EL (cell line): ENCODE measurements at places on chromosomes 11 and 22.

DNA sequence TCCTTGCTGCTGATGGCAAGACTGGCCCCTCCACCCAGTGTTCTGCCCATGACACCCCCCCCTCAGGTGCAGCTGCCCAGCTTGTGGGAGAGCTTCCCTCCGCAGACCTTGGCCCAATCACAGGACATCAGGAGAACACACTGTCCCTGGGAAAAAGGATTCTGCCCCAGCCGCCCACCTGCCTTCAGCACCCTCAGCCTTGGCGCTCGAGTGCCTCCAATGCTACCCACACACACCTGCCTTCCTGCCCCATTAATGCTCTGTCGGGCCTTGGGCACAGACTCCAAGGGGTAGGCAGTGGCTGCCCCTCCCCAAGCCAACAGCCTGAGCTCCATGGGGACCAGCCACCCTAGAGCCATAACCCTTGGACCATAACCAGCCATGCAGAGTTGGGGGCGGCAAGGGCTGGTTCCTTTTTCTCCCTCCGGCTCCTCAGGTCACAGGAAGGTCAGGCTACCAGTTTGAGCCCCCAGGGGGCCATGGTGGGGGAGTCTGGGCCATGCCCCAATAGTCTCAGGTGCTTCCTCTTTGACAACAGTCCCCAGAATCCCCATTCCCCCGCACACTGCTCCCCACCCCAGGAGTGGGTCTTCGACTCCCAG is 1.3 kb upstream of the ZNF70 start:
- no peak for DNase-seq

- DNase-seq: no peak
Measured at GRCh38 chr22:46617207-46617985, 2.8 kb upstream of the GRAMD4 start.

DNA sequence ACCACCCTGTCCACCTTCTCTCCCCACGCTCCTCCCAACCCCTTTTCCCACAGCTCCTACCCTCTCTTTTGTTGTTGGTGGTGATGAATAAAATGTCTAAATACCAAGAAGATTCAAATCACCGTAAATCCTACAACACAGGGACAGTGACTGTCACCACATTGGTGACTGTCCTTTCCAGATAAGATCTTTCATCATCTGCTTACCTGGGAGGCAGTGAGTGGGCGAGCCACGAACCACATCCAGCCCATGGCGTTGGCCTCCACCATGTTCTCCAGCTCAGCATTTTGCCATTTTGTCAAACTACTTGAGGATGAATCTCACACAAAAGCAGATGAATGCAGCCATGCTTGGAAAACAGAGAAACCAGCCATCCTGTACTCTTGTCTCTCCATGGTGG is 6.7 kb upstream of the CYTH4 start:
- DNase-seq: no peak

- DNase-seq: no peak
Measured at GRCh38 chr11:134332189-134332631, 422 bp downstream of the GLB1L2 start.

GRCh38 chr11:23846902-23847422 is 649.9 kb upstream of the LUZP2 start:
- no peak for DNase-seq

DNA sequence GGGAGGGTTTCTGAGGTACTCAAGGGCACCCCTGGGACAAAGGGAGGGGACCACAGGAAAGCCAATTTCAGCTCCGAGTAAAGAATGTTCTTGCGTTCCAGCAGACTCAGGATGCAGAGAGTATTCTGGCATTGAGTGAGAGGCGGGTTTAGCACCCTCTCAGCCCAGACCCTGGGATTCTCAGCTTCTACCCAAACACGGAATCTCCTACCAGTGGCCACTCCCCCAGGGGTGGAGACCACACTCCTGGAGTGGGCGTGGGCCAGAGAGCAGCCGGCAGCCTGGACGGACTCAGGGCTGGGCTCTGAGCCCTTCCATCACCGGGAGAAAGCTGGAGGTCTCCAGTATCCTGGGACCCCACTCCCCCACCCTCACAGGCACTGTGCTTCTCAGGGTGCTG is 26.1 kb upstream of the TTLL12 start:
- no peak for DNase-seq

- DNase-seq: peak; percentile 76
Measured at GRCh38 chr11:67351275-67352005, 1.9 kb downstream of the POLD4 start.

DNA sequence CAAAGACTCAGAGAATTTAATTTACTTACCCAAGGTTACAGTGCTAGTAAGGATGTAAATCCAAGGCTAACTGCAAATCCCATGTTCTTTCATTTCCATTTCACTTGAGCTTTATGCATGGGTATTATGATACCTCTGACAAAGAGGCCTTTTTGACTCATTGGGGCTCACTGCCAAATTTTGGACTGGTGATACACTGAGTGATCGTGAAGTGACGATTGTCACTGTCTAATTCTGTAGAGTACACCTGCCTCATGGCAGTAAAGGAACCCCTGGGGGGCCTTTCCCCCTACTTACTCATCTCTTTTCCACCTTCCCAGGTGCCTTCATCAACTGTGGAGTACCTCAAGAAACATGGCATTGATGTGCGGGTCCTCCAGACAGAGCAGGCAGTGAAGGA is 50.9 kb downstream of the AAMDC start:
- DNase-seq: no peak

DNA sequence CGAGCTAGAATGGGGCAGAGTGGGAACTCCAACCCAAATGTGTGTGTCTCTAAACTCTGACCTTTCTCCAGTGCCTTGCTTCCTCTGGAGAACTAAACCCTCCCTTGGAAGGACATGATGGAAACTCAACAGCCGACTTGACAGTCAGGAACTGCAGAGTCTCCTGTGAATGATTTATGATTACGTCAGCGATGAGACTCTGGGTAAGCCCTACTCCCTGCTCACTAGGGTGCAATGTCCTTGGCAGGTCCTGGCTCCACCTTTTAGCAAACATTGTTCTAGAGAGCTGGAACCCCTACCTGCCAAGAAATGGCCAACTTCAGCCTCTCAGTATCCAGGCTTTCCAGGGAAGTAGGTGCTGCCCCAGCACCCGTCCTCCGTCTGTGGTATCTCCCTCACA is 96.1 kb upstream of the CD82 start:
- no peak for DNase-seq

- peak; percentile 18 for DNase-seq
Measured at GRCh38 chr11:111836721-111837120, 34.7 kb downstream of the ALG9 start.

GRCh38 chr11:79227767-79228755 is 212.8 kb downstream of the TENM4 start:
- no peak for DNase-seq

DNA sequence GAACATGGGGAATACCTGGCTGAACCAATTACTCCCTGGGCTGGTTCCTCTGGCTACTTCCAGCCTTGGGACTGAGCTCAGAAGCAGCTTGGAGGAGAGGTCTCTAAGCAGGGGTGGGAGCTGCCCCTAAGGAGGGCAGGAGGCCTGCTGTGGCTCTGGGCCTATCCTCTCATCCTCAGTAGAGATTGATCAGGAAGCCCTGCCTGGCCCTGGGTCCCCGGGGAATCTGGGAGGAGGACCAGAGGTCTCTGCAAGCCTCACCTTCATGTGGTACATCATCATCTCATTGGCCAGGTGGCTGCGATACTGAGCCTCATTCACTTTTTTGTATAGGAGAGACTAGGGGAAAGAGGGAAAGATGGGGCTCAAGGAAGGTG is 91.1 kb downstream of the PDE2A start:
- no peak for DNase-seq

DNA sequence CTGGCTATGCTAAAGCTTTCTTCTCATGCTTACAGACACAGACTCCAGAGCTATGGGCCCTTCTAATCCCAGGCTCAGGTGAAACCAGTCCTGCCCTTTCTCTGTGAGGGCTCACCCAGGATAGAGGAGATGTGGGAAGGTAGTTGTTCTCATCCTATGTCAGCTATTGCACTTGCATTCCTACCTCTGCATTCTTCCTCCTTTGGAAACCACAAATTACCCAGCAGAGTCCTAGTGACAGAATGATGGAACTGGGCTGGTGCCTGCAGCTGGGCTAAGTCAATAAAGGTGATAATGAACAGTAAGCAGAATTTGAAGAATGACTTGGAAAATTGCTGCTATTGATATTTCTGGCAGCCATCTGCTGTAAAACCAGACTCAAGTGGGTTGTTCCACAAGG is 560.0 kb downstream of the TMEM135 start:
- no peak for DNase-seq

- no peak for DNase-seq
Measured at GRCh38 chr11:128784059-128784804, 82.9 kb downstream of the KCNJ1 start.

- DNase-seq: peak; percentile 4
Measured at GRCh38 chr11:64055077-64055476, 19.3 kb downstream of the FLRT1 start.

- no peak for DNase-seq
Measured at GRCh38 chr11:64102005-64102738, 63.7 kb downstream of the MACROD1 start.

DNA sequence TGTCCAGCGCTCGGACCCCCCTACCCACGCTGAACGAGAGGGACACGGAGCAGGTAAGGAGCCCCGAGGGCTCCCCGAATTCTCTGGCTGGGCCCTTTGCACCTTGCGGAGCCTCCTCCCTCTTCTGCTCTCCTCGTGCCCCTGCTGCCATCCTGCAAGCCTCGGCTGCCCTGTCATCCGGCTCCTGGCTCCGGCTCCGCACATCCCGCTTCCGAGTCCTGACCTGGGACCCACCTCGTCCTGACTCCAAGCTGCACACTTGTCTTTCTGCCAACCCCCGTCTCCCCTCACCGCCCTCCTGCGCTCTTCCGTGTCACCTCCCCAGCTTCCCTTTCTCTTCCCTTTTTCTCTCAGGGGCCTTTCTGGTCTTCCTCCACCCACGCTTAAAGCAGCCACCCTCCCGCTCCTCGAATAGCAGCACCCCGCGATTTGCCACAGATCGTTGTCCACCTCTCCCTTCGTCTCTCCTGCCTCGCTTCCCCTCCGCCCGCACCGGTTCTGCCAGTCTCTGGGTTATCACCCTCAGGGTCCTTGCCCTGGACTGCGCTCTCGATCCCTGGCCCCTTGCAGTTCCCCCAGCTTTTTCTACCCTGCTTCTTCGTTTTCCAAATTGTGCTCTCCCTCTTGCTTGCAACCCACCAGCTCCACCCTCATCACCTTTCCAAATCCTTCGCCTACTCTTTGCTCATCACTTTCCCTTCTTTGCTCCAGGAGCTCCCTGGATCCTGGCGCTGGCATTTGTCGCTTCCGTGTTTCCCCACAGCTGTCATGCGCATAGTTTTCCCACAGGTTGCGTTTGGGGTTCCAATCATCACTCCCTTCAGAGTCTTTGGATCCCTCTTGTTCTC is 822 bp downstream of the MARK2 start:
- peak; percentile 37 for DNase-seq

- peak; percentile 21 for DNase-seq
Measured at GRCh38 chr22:22030493-22031182, 48.1 kb upstream of the TOP3B start.

DNA sequence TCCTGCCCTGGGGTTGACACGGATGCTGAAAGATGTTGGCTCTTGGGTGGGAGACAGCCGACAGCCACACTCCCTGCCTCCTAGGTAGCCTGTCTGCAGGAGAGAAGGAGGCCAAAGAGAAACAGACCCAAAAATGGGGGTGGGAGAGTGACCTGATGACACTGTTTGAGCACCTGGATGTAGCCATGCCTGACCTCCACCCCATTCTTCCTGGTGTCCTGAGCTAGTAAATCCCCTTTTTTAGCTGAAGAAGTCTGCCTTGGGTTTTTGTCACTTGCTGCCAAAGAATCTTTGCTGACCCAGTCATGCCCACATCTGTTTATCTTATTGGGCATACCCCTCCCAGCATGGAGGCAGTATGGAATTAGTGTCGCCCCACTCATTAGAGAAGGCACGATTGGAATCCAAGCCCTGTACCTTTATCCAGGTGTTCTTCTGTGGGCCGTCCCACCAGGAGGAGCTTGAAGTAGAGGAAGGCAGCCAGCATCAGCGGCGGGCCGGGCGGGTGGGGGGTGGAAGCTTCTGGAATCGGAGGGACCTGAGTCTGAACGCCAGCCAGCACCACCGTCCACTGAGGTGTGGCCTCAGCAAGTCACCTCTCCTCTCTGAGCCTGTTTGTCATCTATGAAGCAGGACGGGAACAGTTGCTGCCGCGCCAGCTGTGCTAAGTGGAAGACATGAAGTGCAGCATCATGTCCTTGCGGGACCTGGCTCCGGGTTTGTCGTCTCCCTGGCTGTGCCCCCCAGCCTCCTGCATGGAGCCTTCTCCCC is 37.8 kb downstream of the IGHMBP2 start:
- no peak for DNase-seq

GRCh38 chr11:47109051-47109726 is 67.5 kb downstream of the ARFGAP2 start:
- no peak for DNase-seq

DNA sequence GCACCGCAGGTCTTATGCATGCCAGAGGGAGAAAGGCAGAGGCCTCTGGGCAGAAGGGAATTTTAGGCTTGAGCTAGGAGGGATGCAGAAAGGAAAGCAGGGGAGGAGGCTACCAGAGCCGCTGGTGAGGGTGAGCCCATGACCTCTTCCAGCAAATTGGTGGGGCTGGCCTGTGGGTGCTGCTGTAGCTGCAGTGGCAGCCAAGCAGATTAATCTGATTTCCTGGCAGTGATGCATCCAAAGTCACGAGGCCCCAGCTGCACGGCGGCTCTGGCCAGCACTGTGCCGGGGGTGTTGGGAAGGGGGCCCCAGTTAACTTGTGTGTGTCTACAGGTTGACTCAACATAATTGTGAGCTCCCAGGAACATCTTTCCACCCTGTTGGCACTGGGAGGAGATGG is 41.4 kb upstream of the B3GAT1 start:
- no peak for DNase-seq

- no peak for DNase-seq
Measured at GRCh38 chr11:3622521-3622920, 19.3 kb downstream of the ART5 start.

GRCh38 chr11:132037956-132038355 is 667.5 kb downstream of the NTM start:
- DNase-seq: no peak

DNA sequence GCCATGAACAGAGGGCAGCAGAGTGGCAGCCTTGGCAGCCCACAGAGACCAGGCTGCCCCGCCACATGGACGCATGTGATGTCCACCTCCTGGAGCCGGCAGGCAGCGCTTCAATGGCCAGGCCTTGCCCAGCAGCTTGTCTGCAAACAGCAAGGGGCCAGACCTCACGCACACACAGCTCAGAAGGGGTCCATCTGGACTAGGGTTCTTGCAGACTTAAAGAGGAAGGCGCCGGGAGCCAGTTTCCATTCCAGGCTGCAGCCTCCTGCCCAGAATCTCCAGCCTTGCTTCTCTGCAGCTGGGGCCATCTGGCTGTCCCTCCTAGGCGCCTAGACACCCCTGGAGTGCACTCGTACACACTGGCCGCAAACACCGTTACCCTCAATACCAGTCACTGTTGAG is 91.9 kb upstream of the TMEM45B start:
- DNase-seq: no peak

DNA sequence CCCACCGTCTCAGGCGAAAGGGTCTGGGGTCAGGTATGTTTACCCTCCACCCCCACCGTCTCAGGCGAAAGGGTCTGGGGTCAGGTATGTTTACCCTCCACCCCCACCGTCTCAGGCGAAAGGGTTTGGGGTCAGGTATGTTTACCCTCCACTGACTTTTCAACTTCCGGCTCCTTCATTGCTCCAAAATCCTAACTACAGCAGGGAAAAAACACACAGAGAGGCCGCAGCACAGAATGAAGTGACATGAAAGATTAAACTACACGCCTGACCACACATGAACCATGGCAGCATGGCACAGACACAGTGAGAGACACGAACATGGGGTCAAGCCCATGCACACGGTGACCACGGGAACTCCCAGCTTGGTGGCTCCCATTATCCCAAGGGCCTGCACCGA is 634.9 kb upstream of the B3GAT1 start:
- no peak for DNase-seq

GRCh38 chr11:44320289-44320973 is 10.5 kb upstream of the ALX4 start:
- DNase-seq: no peak
